AG09309 (cell line): ENCODE measurements at places on chromosomes 4 and X.

GRCh38 chr4:182562350-182562749, 319.1 kb downstream of the TENM3 start:
- no peak for DNase-seq

DNA sequence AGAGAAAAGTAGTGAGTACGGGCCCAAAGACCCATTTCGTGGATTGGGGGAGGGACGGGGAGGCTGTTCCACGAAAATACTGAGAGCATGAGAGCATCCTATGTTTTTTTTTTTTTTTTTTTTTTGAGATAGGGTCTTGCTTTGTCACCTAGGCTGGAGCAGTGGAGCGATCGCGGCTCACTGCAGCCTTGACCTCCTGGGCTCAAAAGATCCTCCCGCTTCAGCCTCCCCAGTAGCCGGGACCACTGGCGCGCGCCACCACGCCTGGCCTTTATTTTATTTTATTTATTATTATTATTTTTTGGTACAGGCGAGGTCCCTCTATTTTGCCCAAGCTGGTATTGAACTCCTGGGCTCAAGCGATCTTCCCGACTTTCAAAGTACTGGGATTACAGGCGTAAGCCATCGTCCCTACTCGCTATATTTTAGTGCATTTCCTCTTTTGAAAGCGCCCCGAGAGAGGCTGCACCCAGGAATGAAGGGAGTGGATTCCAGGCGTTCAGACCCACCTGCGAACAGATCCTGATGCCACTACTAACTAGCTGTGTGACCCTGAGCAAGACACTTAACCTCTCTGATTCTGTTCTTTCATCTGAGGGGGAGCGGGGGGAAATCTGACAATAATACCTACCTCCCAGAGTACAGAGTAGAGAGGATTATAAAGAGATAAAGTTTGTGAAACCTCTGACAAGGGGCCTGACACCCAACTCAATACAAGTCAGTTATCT, 5.4 kb upstream of the MSX1 start:
- DNase-seq, result no peak

DNA sequence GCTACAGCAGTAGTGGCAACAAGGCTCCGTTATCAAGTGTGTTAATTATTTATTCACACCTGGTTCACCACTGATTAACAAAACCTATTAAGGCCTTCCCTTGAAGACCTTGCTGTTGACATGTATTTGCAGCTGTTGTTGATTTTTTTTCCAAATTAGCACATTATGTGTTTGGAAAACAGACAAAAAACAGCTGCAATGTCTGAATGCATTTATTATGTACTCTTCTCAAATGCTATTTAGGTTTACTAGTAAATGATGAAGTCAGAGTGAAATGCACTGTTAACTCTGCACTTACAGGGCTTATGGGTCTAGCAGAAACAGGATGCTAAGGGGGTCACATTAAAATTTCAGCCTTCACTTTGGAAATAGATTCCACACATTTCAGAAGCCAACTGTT, 99.5 kb upstream of the PCDH7 start:
- no peak for DNase-seq

DNA sequence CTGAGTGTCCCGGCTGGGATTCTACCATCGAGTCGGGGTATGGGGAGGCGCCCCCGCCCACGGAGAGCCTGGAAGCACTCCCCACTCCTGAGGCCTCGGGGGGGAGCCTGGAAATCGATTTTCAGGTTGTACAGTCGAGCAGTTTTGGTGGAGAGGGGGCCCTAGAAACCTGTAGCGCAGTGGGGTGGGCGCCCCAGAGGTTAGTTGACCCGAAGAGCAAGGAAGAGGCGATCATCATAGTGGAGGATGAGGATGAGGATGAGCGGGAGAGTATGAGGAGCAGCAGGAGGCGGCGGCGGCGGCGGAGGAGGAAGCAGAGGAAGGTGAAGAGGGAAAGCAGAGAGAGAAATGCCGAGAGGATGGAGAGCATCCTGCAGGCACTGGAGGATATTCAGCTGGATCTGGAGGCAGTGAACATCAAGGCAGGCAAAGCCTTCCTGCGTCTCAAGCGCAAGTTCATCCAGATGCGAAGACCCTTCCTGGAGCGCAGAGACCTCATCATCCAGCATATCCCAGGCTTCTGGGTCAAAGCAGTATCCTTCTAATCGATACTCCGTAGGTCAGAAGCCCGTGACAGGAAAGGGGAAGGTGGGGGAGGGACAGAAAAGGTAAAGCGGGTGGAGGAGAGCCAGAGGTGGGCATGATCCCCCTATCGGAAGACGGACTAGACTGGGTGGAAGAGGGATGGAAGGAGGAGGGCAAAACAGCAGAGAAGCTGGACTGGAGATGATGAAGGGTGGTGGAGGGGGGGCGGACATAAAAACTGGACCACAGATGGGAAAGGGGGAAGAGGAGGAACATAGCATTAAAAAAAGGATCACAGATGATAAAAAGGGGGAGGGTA, 828 bp downstream of the TSPYL2 start:
- DNase-seq, result no peak

- DNase-seq, result no peak
Measured at GRCh38 chr4:40916880-40917279, 167.1 kb downstream of the NSUN7 start.

DNA sequence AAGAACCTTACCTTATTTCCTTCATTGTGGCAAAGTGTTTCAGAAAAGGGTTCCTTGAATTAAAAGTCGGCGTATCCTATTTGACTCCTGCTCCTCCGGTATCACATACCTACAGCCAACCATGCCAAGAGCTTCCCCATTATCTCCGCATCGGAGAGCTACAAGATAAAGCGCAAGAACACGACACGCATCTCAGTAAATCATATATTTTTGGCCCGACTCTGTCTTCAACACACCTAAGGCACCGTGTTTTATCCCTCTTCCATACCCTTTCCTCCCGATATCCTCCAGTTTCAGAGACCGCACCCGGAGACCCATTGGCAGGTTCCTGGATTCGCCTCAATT, 497 bp upstream of the THAP9 start:
- no peak for DNase-seq

- DNase-seq, result peak; percentile 61
Measured at GRCh38 chr4:7630568-7631287, 196.0 kb upstream of the PSAPL1 start.

- no peak for DNase-seq
Measured at GRCh38 chr4:159685340-159686092, 582.6 kb downstream of the RAPGEF2 start.

GRCh38 chrX:41033299-41033698, 51.9 kb upstream of the USP9X start:
- DNase-seq, result no peak

DNA sequence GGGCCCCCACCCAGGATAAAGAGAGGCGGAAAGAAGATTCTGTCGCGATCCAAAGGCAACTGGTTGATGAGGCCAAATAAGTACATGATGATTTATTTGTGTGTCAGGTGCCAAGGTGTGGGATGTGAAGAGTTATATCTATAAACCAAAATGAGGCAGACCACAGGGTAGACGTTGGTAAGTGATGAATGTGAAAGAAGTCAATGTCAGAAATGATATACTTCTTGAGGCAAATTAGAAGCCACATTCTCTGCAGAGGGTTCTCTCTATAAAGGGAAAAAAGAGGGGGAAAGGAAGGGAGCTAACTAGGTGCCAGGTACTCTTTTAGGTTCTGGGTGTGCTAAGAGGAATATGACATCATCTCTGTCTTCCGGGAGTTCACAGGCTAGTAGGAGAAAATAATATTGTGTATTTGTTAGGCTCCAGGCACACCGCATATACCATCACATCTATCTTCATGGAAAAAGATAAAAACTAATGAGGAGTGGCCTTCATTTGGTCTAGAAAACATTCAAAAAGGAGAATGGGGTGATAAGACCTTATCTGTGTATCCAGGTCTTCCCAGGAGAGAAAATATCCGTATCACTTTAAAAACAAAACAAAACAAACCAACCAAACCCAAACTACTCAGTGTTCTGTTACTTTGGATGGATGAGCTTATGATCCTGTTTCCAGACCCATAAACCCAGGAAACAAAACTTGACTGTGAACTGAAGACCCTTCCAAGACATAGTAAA, 4.8 kb upstream of the SH2D1A start:
- no peak for DNase-seq

GRCh38 chrX:136030303-136031191, 45.3 kb downstream of the SLC9A6 start:
- DNase-seq, result peak; percentile 37
